ENCODE measurements at places on chromosomes 2 and 18. TPM values are rescaled to one million over a fixed set of nuclear protein-coding genes. Genes with fewer than 3 reads are reported as not detected.

FBXO36 gene
- polyA plus RNA-seq: 1.6 TPM

RAD51AP2 gene
- not detected for polyA plus RNA-seq

CIB4 gene
- polyA plus RNA-seq: not detected

DHX57 gene
- 4.7 TPM for polyA plus RNA-seq

ACADL gene
- polyA plus RNA-seq: 19.1 TPM

CEP192 gene
- polyA plus RNA-seq: 6.5 TPM

CNGA3 gene
- polyA plus RNA-seq: 0.01 TPM

ITPRIPL1 gene
- polyA plus RNA-seq: 1.2 TPM

IL18R1 gene
- 5.9 TPM for polyA plus RNA-seq

C1GALT1C1L gene
- polyA plus RNA-seq: 1.0 TPM

DYNC1I2 gene
- polyA plus RNA-seq: 66.0 TPM

TRMT61B gene
- polyA plus RNA-seq: 5.0 TPM

NPAS2 gene
- polyA plus RNA-seq: 15.3 TPM

HNMT gene
- 79.5 TPM for polyA plus RNA-seq

SCG2 gene
- polyA plus RNA-seq: not detected

RESP18 gene
- polyA plus RNA-seq: not detected

CNTNAP5 gene
- polyA plus RNA-seq: not detected

MARS2 gene
- 3.0 TPM for polyA plus RNA-seq

HTR2B gene
- 0.12 TPM for polyA plus RNA-seq

ASIC4 gene
- polyA plus RNA-seq: 0.02 TPM

ASB18 gene
- polyA plus RNA-seq: not detected

ANXA4 gene
- 62.0 TPM for polyA plus RNA-seq

KIF3C gene
- polyA plus RNA-seq: 1.5 TPM

CD8B2 gene
- not detected for polyA plus RNA-seq

GALNT14 gene
- 2.1 TPM for polyA plus RNA-seq

ATP6V1B1 gene
- 1.2 TPM for polyA plus RNA-seq

ANKRD23 gene
- polyA plus RNA-seq: 2.7 TPM

GPR55 gene
- polyA plus RNA-seq: 0.18 TPM

OSBPL6 gene
- polyA plus RNA-seq: 0.48 TPM

CTNNA2 gene
- not detected for polyA plus RNA-seq

CCL20 gene
- 3.4 TPM for polyA plus RNA-seq

IL1B gene
- polyA plus RNA-seq: 31.0 TPM

SIX3 gene
- polyA plus RNA-seq: not detected

DSC1 gene
- polyA plus RNA-seq: not detected

SNED1 gene
- 18.1 TPM for polyA plus RNA-seq

APCDD1 gene
- 400 TPM for polyA plus RNA-seq

MC5R gene
- not detected for polyA plus RNA-seq

FBXO41 gene
- polyA plus RNA-seq: 1.5 TPM

SPHKAP gene
- polyA plus RNA-seq: 0.01 TPM

CEBPZOS gene
- polyA plus RNA-seq: 46.9 TPM

TRIM43 gene
- not detected for polyA plus RNA-seq

RAB27B gene
- polyA plus RNA-seq: 0.92 TPM

RNASEH1 gene
- 8.2 TPM for polyA plus RNA-seq

C2orf72 gene
- 1.3 TPM for polyA plus RNA-seq

SCN3A gene
- polyA plus RNA-seq: 0.56 TPM

DCDC2C gene
- not detected for polyA plus RNA-seq

FAM110C gene
- 5.5 TPM for polyA plus RNA-seq

MAPK4 gene
- 0.11 TPM for polyA plus RNA-seq

MC2R gene
- not detected for polyA plus RNA-seq

ZNF804A gene
- polyA plus RNA-seq: 0.06 TPM

FAM161A gene
- 2.1 TPM for polyA plus RNA-seq

KANSL3 gene
- 10.7 TPM for polyA plus RNA-seq

TCF4 gene
- 32.6 TPM for polyA plus RNA-seq

C2orf66 gene
- polyA plus RNA-seq: 0.82 TPM

SLC9A2 gene
- 0.11 TPM for polyA plus RNA-seq

RBM43 gene
- polyA plus RNA-seq: 4.8 TPM

PLEKHH2 gene
- 1.0 TPM for polyA plus RNA-seq

All from adipose tissue (tissue), 3 donors.